ENCODE measurements at places on chromosomes 5 and 9. TPM values are rescaled to one million over a fixed set of nuclear protein-coding genes. Genes with fewer than 3 reads are reported as not detected.

NAA35 gene
- total RNA-seq = 34.1 TPM

DNA sequence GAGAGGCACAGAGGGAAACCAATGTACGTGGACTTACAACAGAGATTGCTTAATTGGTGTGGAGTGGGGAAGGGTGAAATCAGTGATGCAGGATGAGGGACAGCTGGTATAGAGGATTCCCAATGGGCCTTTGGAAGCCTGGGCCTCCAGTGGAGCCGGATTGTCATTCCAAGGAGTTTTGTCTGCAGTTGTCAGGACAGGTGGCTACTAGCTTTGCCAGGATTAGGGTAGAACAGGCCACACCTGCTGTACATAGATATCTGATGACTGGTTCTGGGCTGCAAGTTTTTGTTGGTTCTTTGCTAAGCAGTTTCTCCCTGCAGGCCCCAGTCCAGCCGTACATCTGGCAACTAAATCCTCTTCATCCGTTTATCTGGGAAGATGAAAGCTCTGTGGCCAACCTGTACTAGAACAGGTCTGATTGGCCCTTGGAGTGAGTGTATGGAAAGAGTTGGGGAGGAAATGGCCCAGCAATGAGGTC, 4.2 kb downstream of the SKP2 start:
- no peaks in the 10 kb centered on the region for H3K27me3 ChIP-seq
- H3K4me1 ChIP-seq = peaks cover 7% of the 10 kb centered on the region
- peaks cover 5% of the 10 kb centered on the region for H3K36me3 ChIP-seq
- H3K4me3 ChIP-seq = no peak overlapping the region
- no peak overlapping the region for H3K27ac ChIP-seq

DNA sequence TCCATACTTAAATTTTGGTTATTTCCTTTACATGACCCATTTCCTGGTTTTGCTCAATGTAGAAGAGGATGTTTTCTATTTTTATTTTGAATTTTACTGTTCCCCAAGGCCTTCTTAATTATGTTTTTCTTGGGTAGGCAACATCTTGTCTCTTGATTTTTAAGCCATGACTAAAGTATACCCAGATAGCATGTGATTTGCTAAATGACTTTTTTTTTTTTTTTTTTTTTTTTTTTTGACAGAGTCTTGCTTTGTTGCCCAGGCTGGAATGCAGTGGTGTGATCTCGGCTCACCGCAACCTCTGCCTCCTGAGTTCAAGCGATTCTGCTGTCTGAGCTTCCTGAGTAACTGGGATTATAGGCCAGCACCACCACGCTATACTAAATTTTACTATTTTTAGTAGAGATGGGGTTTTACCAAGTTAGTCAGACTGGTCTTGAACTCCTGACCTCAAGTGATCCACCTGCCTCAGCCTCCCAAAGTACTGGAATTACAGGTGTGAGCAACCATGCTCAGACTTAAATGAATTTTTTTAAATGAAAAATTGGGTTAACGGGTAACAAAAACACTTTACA, 198.6 kb upstream of the DAB2 start:
- no peaks in the 10 kb centered on the region for H3K27me3 ChIP-seq
- no peak for DNase-seq
- no peaks in the 10 kb centered on the region for H3K4me1 ChIP-seq
- no peak overlapping the region for H3K4me3 ChIP-seq
- no peak overlapping the region for H3K27ac ChIP-seq
- H3K36me3 ChIP-seq = no peaks in the 10 kb centered on the region

CHSY3 gene
- not detected for total RNA-seq

DNA sequence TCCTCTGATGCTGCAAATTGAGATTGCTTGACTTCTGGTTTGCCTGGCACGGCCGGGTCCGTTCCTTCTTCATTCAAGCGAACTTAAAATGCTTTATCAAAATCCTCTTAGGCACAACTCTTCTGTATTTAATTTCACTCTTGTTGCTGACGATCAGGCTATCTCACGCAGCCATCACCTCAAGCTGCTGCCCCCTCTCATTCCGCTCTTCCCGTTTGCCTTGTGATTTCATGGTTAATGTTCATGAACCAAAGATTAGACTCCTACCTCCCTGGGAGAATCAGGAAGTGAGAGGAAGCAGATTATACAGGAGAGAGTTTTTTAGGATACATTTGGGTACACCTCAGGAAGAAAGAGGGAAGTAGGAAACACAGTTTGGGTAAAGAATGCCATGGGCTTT, 22.6 kb downstream of the QRFP start:
- DNase-seq = no peak
- no peak overlapping the region for H3K4me3 ChIP-seq
- no peaks in the 10 kb centered on the region for H3K27me3 ChIP-seq

GRCh38 chr5:10719965-10720364, 41.1 kb downstream of the DAP start:
- H3K4me3 ChIP-seq = no peak overlapping the region
- no peaks in the 10 kb centered on the region for H3K36me3 ChIP-seq
- no peak for DNase-seq
- H3K27ac ChIP-seq = no peak overlapping the region
- no peaks in the 10 kb centered on the region for H3K27me3 ChIP-seq
- no peaks in the 10 kb centered on the region for H3K4me1 ChIP-seq

SIGMAR1 gene
- total RNA-seq = 141 TPM
